ENCODE measurements at places on chromosomes 4 and X.

DNA sequence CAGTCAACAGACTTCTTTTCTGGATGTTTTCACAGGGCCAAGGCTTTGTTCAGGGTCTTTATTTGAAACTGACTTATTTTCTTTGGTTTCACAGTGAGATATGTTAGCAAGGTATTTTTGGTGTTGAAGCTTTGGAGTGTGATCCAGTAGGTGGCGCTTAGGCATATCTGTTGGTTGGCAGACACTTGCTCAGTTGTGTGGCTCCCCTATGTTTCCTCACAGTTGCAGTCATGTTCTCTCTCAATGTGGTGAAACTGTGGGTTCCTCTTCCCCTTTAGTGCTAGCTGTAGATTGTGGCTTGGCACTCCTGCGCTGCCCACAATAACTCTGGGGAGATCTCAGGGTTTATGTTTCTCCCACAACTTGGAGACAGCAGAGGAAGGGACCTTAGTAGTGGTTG lies 460.8 kb downstream of the SLITRK2 start:
- no peak for DNase-seq

DNA sequence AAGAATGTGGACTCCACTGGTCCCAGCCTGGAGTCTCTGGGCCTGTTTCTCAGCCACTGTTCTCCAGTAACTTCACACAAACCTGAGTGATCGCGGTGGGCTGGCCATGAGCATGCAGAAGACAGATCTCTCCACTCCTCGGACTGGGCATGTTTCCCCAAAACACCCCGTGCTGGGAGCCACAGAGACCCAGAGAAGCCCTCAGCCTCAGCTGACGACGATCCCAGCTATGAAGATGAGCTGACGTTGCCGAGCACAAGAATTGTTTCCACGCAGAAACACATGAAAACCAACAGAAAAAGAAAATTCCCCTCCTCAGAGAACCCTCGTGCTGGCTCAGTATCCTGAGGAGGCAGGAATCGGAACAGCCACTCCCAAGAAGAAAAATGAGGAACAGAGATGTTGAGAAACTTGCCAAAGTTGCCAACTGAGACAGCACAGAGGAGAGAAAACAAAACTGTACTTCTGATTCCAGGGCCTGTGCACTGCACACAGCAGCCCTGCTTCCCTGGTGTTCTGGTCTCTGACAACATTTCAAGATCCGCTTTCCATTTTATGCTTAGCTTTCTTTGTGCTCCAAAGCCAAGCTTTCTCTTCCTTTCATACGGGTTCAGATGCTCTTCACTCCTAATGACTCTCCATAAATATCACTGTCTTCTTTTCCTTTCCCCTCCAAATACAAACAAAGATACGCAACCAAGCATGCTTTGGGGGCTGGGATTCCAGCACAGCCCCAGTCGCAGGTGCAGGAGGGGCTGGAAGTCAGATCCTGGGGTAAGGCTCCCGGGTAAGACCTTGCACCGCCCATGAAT lies 81.4 kb downstream of the IRF2 start:
- DNase-seq, result no peak

GRCh38 chrX:135295944-135296305 lies 13.4 kb upstream of the ETDC start:
- DNase-seq, result no peak

- DNase-seq, result no peak
These were observed 77.8 kb downstream of the HOPX start for GRCh38 chr4:56603297-56603696.

GRCh38 chr4:184957446-184958115 lies 60.7 kb upstream of the HELT start:
- no peak for DNase-seq

DNA sequence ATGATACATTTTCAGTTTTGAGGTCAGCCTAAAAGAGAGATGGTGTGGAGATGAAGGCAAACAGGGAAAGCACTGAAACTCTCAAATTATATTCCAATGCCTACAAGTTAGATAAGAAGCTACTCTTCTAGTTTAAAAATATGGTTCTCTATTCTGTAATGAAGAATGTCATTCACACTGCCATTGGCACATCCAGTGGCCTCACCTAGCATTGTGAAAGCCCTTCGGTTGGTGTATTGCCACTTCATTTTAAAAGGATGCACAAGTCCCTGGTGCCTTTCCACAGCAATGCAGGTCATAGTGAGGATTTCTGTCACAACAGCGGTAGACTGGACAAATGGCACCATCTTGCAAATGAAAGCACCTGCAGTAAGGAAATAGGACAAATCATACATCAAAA lies 40.6 kb downstream of the QRFPR start:
- no peak for DNase-seq

DNA sequence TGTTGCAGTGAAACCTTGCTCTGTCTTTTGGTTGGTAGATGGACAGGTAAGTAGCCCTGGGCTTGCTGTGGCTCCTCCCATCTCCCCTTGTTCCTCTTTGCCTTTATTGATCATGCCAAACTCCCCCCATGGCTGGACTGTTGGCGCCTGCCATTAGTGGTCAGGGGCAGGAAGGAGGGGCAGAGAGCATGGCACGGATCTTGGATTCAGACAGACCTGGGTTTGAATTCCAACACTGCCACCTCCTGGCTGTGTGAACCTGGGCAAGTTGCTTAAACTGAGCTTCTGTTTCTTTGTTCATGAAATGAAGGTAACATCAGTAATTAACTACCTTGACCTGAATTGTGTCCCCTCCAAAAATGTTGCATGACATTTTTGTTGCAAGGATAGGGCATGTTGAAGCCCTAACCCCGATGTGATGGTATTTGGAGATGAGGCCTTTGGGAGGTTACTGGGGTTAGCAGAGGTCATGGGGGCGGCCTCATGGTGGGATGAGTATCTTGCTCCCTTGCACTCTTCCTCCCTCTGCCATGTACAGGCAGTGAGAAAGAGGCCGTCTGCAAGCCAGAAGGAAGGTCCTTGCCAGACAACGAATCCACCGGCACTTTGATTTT lies 6.0 kb downstream of the SLC2A9 start:
- DNase-seq, result no peak

DNA sequence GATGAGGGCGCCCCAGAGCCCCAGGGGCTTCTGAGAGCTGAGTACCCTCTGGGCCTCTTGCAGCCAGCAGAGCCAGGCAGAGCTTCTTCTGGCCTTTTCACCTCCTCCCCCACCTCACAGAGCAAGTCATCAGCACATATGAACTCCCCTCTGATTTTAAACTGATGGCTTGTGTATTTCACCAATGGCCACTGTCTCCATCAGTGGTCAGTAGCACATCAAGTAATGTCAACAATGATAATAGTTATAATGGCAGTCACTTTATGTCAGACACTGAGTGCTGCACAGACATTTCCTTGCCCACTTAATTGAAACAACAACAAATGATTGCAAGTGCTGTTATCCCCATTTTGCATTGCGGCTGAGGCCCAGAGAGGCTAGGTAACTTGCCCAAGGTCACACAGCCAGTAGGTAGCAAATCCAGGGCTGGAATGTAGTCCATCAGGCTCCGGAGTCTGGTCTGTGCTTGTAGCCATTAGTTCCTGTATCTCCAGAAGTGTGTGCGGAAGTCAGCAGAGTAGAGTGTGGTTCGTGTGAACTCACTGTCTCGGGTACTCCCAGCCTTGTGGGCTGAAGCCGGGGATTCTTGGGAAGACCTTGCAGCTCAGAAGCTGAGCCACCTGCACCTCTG lies 3.0 kb downstream of the ATP2B3 start:
- no peak for DNase-seq

DNA sequence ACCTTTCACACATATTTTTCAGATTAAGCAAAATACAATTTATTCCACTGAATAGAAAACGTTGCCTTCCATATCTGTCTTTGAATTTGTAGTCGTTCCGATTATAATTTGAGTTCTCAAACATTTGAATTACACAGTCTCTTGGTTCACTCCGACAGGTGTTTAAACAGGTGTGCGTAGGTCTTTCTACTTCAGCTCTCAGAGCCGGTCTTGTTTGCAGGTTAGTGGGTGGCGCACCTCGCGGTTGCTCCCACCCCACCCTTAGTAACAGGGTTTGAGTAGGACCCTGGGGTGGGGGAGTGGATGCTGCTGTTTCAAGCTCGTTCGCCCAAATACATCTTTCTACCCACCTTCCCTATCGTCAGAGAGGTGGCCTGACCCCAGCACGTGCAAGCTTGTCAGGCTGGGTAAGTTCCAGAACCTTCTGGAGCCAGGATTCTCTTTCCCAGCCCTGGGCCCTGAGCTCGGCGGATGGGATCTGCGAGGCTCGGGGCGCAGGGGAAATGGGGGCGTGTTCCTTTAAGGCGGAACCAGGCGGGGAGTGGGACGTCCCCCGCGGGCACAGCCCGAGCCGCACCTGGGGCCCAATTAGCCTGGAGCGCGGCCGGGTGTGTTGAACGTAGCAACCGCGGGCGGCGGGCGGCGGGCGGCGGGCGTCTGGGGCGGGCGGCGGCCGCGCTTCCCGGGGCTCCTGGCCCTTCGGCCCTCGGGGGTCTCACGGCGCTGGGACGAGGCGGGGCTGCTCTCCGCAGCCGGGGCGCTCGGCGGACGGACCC lies at the start of gene FAM149A:
FAM149A (plus strand) TSS at position 591 of the 776 bp plus-strand sequence.
- DNase-seq, result peak; percentile 41

DNA sequence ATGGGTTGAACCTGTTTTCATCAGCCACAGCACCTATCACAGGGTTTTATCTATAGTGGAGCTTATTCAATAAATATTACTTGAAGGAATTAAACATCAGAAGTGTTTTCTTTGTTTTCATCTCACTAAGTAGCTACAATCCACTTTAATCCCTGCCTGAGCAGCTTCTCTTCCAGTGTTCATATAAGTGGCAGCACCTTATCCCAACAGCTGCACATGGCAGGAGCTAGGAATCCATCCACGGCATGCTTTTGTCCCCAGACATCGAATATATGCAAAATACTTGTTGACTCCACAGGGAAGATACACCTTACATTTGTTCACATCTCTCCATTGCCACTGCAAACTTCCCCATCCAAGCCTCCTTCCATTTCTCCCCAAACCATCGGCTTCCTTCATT lies 549.8 kb upstream of the FAM241A start:
- DNase-seq, result no peak

DNA sequence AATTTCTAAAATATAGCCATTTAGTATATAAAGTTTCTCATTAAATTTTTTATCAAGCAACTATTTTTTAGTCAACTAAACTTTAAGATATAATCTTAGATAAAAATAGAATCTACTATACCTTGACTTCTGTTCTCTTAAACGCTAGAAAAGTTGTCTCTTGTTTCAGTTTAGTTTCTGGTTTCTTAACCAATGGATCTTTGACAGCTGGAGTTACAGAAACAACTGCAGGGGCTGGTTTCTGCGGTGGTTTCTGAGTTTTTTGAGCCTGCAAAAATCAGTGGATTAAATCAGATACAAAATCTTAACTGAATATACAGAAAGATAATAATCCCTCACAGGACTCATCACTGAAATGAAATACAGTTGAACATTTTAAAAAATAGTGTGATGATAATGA lies 21.9 kb downstream of the INTS12 start:
- no peak for DNase-seq

GRCh38 chr4:158995965-158996364 lies 106.9 kb upstream of the RAPGEF2 start:
- DNase-seq, result no peak

DNA sequence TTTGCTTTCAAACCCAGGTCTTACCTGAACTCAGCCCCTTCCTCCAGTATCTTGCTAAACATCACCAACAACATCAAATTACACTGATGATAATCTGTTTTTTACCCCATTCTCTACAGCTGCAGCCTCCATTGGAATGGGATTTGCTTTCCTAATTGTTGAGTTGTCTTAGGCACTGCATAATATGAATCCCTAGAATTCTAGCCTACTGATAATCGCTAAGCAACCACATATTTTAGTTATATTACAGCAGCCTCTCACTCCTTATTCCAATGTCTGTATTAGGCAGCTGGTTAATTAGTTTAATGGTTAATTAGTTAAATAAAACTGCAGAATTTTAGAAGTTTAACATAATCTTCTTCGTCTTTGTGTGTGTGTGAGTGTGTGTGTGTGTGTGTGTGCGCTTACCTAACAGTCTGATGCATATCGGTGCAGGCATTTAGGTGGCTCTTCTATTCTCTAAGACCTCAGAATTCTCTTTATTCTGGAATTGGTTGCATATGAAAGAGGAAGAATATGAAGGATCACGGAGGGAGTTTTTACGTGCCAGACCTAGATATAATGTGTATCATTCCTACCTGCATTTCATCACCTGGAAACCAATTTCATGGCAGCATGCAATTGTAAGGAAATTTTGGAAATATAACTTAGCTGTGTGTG lies 5.3 kb upstream of the COMMD8 start:
- DNase-seq, result no peak

- no peak for DNase-seq
These were observed 2.7 kb upstream of the SORCS2 start for GRCh38 chr4:7189475-7190277.

- no peak for DNase-seq
These were observed 793 bp downstream of the TSPAN7 start for GRCh38 chrX:38561951-38562719.

DNA sequence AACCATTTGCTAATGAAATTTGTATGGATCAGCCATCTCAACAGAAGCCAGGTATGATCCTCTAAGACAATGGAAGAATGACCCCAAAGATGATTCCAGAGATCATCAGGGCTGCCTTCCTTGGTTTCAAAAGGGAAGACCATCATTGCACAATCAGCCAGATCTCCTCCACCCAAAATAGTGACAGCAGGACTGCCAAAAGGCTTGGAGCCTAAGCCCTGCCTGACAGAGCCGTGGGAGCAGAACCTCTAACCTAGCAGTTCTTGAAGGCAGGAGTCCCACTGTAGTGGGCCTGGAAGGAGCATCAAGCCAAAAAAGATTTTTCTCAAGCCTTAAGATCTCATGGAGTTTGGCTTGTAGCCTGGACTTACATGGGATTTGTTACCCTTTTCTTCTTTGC lies 226.0 kb downstream of the RASL11B start:
- no peak for DNase-seq

- no peak for DNase-seq
These were observed 161.7 kb upstream of the MAMLD1 start for GRCh38 chrX:150201391-150201790.

DNA sequence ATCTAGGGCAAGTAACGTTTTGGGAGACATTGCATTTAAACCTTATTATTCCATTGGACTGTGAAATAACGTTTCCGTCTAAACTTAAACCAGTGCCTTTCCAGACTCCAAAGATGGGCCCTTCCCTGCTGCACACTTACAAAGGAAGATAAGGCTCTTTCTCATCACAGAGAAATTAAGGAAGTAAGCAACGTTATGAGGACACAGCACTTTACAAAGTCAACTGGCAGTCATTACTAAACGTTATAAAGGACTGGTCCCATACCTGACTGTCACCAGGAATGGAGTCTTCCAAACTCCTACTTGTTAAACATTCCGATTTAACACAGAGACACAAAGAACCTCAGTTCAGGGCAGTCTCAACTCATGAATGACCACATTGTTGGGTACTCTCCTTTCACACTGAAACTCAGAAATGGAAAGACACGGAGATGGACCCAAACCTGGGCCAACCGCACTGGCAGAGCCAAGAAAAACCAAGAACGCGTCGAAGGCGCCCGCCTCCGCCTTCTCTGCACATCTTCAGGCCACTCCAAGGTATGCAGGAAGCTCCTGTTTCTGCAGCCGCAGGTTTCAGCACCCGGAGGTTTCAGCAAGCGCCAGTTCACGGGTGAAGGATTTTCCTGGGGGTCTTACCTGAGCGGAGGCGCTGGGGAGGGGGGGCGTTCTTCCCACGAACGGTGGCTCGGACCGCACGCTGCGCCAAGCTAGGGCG lies 670 bp downstream of the PAPSS1 start:
- DNase-seq, result no peak

Data from stimulated activated CD4-positive, alpha-beta T cell treated with anti-CD3 and anti-CD28 coated beads, Interleukin-15, amount 100 ng/mL, for 1 hour (primary cell).